ENCODE measurements at places on chromosomes 11 and 22.

- no peak for DNase-seq
Measured at GRCh38 chr11:47998733-47999359, 18.5 kb downstream of the PTPRJ start.

GRCh38 chr11:128845334-128845780 is 21.7 kb downstream of the KCNJ1 start:
- DNase-seq, result peak; percentile 87

GRCh38 chr11:95999711-96000406 is 76.0 kb upstream of the MTMR2 start:
- no peak for DNase-seq

DNA sequence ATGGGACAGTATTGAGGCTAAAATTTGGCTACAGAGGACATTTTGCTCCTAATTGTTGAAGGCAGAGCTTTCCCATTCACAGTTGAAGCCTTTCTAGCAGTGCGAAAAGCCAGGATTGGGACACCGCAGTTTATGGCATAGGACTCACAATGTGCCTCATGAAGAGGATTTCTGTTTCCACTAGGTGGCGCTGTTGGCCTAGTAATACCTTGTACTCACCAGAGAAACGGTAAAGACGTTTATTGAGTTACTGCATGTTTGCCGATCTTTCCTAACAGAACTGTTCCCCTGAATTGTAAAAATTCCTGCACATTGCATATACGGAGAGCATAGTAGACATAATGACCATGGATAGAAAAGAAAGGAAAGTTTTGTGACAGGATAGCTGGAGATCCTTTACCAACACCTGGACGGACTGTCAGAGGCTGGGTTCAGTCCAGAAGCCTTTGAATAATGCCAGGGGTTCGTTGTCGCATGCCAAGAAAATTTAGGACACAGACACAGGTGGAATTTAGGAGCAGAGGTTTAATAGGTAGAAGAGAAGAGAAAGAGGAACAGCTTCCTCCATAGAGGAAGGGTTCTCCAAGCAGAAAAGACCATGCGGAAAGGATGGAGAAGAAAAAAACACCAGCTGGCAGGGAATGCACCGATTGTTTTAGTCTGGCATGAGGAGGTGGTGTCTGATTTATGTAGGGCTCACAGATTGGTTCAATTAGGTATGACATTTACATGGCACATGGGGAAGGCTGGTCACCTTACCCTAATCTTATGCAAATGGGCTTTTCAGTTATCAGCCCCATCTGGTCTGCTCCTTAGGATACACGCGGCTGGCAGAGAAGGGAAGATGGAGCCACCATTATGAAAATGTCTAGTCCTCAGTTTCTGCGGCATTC is 10.8 kb upstream of the OR51D1 start:
- DNase-seq, result peak; percentile 87

GRCh38 chr11:17745023-17745772 is 10.6 kb downstream of the KCNC1 start:
- no peak for DNase-seq

DNA sequence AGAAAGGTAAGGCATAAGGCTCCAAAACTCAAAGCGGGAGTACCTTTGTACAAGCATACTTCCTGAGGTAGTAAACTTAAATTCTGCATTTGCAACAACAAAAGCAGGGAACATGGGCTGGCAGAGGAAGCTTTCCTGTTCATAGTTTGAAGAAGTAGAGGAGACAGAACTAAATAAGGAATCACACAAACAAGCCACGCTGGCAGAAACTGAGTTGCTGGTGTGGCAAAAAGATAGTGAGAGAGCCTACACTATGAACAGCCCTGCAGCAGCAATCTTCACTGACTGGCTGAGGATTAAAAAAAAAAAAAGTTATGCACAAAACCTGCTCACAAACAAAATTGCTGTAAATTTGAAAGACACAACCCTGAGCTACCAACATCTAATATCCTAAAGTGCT is 46.5 kb downstream of the FCHSD2 start:
- peak; percentile 57 for DNase-seq
